CD8-positive, alpha-beta memory T cell (primary cell): ENCODE measurements at places on chromosomes 1 and 21. TPM values are rescaled to one million over a fixed set of nuclear protein-coding genes. Genes with fewer than 3 reads are reported as not detected.

Gene EFNA1
- polyA plus RNA-seq, result 1.3 TPM

Gene GPR3
- not detected for polyA plus RNA-seq

Gene BSND
- not detected for polyA plus RNA-seq

Gene PLA2G2F
- not detected for polyA plus RNA-seq

Gene PLPPR5
- not detected for polyA plus RNA-seq

Gene OPTC
- polyA plus RNA-seq, result not detected

Gene MROH9
- polyA plus RNA-seq, result not detected

Gene NID1
- not detected for polyA plus RNA-seq

Gene NOTCH2
- 24.7 TPM for polyA plus RNA-seq

Gene OR2M4
- polyA plus RNA-seq, result not detected

Gene FCRL5
- not detected for polyA plus RNA-seq
